ENCODE measurements at places on chromosomes 7 and 10.

- no peak for DNase-seq
Observed at GRCh38 chr10:132359305-132360040, 27.5 kb downstream of the LRRC27 start.

- no peak for DNase-seq
Observed at GRCh38 chr10:3895045-3895631, 110.1 kb upstream of the KLF6 start.

GRCh38 chr10:60974463-60975149 is 30.6 kb upstream of the RHOBTB1 start:
- no peak for DNase-seq

DNA sequence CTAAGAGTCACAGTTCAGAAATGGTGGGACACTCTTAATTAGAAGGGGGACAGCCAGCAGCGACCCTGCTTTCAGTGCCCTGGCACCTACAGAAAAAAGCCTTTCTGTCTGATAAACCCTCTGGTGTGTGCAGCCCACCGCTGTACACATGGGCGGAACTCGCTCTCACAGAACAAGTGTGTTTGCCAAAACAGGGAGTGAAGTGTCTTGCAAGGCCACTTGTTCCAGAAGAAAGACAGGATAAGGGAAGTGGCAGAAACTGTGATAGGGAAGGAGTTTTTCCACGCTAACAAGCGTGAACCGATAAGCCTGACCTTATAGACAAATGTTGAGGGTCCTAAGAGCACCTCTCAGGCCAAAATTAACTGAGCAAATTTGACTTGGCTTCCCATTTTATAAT is 203.7 kb upstream of the TCF7L2 start:
- DNase-seq: no peak

DNA sequence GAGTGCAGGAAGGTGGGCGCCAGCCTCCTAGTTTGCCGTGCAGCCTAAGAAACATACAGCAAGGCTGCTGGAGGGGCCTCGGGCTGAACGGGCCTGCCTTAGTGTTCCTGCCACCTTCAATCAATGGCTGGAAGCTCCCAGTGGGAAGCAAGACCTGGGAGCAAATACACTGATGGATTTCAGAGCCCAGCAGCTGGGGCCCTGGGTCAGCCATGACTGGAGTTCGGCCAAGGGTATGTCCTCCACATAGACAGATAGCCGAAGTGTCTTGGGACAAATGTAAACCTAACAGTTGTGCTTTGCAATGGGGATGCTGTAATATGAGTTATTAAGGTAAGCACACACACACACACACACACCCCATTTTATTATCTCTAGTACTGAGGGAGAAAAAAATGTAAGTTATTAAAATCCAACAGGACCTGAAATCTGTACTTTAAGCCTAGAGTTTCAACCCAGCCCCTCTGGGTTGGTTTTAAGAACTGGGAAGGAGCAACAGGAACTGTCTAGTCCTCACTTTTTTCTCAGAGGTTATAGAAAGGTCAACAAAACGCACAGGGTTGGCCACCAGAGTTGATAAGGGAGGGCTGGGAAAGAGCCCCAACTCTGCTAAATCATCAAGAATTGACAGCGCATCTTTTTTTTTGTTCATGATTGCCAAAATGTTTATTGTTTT is 50.0 kb upstream of the CELF2 start:
- no peak for DNase-seq

GRCh38 chr7:117225536-117225935 is 97.3 kb downstream of the WNT2 start:
- DNase-seq: no peak

- DNase-seq: no peak
Observed at GRCh38 chr10:18699849-18700840, 40.9 kb downstream of the ARL5B start.

DNA sequence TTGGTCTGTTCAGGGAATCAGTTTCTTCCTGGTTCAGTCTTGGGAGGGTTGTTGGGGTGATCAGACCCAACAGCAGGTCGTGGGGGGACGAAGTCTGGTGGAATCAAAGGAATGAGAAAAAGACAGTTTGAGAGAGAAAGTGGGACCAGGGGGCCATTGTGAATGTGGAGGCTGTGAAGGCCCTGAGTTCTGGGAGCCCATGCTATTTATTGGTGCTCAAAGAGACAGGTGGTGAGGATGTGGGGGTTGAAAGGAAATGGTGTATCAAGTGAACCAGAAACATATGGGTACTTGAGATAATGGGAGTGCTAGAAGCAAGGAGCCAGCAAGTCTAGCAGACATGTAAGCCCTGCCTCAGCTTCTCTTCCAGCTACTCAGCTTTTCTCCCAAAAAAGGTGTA is 84.1 kb downstream of the CCSER2 start:
- DNase-seq: no peak

GRCh38 chr10:50514995-50515394 is 108.8 kb downstream of the SGMS1 start:
- DNase-seq: no peak

DNA sequence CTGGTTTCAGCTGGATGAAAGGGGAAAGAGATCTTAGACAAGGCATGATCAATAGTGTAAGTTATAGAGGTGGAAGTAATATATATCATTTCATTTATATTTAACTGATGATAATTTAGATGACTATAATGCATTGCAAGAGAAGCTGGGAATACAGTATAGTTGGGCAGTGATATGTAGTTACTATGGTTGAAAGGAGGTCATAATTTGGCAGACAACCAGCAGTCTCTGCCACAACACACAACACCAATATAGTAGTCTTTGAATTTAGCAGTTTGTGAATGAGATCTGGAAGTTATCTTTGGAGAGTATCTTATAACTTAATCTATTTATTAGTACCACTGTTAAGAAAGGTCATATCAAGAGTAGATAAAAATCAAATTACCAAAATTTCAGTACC is 39.9 kb downstream of the TAX1BP1 start:
- DNase-seq: no peak

DNA sequence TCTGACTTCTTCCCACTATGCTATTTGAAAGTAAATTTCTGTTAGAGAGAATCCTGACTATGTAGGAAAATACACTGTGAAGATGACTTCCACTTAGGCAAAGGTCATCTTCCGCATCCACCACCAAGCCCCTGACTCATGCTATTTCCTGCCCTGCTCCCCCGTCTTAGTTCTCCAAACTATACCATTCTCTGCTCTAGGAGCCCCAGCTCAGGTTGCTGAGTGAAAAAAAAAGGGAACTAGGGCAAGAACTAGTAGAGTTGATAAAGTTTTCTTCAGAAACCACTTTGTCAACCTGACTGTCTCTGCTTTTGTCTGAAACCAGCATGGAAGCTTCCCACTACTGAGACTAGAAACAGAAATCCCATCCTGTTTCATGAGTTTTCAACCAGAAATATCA is 96.9 kb downstream of the EVX1 start:
- no peak for DNase-seq

GRCh38 chr10:16742165-16742960 is 74.9 kb downstream of the RSU1 start:
- DNase-seq: no peak

GRCh38 chr10:98528166-98528804 is 81.5 kb upstream of the HPS1 start:
- no peak for DNase-seq

GRCh38 chr7:112202816-112203215 is 3.4 kb downstream of the DOCK4 start:
- no peak for DNase-seq

GRCh38 chr7:96174812-96175211 is 147.1 kb downstream of the SLC25A13 start:
- peak; percentile 27 for DNase-seq

GRCh38 chr7:37193087-37193774 is 255.4 kb downstream of the ELMO1 start:
- no peak for DNase-seq

- DNase-seq: no peak
Observed at GRCh38 chr7:143172354-143172753, 10.9 kb upstream of the TAS2R39 start.

- DNase-seq: peak; percentile 46
Observed at GRCh38 chr7:1579481-1580421, 9.9 kb upstream of the PSMG3 start.

- no peak for DNase-seq
Observed at GRCh38 chr10:47071891-47072290, 160.7 kb downstream of the PTPN20 start.

DNA sequence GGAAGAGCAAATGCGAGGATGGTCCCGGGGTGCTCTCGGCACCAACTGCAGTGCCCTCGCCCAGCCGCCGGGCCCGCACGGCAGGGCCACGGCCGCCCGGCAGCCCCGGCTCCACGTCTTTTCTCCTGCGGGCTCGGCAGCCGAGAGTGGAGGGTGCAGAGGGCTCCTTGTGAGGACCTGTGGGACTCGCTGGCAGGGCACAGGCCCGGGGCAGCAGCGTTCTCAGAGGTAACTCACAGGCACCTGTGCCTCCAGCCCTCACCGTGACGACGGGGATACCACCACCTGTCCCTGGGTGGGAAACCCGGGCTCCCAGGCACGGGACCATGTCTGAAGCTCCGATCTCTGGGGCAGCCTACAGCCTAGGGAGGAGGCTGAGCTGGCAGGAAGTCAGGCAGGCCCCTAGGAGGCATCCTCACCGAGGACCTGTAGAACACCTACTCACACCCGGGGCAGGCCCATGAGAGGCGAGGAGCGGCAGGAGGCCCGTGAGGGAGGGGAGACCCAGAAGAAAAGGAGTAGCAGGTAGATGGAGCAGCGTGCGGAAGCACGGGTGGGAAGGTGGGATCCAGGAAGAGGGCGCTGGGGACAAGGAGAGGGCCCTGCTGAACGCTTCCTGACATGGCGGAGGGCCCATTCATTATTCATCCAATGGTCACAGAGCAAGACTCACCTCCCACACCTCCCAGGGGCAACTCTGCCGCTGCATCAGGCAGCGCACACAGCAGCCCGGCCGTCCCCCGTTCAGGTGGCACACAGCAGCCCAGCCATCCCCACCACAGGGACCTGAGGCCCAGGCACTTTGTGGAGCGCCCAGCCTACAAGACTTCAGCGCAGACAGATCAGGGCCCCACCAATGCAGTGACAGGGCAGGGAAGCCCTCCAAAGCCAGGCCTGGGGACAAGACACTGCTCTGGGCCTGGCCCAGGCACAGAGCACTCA is 244.9 kb downstream of the MAD1L1 start:
- DNase-seq: no peak

DNA sequence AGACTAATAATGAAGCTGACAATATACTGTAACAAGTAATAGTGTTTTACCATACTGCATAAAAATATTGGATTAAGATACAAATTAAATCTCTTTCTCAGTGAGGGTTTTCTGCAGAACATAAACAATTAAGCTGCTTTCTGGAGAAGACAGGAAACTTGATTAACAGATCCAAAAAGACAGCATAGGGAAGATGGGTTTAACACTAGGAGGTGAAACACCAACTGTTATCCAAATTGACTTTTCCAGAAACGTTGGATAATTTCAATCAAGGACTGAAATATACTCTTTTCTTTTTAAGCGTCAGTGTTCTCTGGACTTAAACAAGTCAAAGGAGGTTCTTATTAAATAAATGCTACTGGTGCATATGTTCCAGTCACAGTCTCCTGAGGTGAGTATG is 45.3 kb upstream of the IMMP2L start:
- no peak for DNase-seq
